ENCODE measurements at places on chromosomes 2 and 18.

- no peak for DNase-seq
Observed at GRCh38 chr2:16303761-16304160, 361.9 kb downstream of the CYRIA start.

DNA sequence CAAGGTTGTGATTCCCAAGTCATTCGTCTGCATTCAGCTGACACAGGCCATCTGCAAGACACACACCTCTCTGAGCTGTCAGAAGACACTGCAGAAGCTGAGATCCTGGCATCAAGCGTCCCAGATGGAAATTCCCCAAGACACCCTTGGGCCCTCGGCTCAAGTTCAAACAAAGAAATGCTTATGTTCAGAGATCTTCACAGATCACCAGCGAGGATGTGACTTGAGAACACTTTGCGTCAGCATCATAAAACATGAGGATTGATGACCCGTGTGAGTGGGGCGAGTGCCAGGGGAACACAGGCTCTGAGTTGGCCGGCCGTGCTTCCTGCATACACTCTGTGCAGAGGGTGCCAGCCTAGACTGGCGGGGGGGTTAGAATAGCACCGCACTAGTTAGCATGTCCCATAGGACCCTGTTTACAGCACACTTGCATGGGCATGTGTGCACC lies 36.8 kb downstream of the KCNIP3 start:
- peak; percentile 91 for DNase-seq

DNA sequence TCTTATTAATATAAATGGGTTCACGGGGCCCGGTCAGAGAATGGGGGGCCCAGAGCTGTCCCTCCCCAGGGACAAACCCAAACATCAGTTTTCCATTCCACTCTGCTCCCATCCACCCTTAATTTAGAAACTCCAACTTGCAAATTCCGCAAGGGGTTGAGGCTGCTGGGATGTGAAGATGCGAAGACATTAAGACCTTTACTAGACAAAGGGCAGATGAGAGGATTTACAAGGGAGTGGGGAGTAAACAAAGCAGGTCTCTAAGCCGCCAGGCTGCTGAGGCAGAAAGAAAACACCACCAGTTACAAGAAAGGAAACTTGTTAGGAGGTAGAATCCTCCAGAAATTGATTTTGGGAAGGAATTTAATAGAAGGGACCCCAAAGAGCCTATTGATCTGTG lies 33.1 kb downstream of the MARCO start:
- no peak for DNase-seq

GRCh38 chr2:101675512-101675911 lies 22.0 kb upstream of the MAP4K4 start:
- DNase-seq = no peak

GRCh38 chr2:71710367-71711132 lies 257.2 kb downstream of the DYSF start:
- no peak for DNase-seq

DNA sequence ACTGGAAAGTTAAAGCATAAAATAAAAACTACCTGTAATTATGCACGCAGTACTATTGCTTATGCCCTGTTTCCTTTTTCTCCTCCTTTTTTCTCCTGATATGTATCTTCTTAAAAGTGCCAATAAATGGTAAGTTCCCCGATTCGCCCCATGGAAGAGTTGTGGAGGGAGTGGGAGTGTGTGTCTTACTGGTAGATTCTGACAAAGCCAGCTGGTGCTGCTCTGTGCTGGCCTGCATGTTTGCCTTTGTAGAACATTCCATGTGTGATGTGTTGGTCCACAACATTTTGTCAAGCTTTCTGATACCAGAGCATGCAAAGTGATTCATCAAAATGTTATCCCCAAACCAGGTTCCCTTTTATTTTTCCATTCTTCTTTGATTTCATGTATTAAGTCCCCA lies 356.9 kb upstream of the RAB12 start:
- peak; percentile 7 for DNase-seq

- DNase-seq = no peak
Observed at GRCh38 chr18:12242658-12243260, 11.4 kb upstream of the CIDEA start.

DNA sequence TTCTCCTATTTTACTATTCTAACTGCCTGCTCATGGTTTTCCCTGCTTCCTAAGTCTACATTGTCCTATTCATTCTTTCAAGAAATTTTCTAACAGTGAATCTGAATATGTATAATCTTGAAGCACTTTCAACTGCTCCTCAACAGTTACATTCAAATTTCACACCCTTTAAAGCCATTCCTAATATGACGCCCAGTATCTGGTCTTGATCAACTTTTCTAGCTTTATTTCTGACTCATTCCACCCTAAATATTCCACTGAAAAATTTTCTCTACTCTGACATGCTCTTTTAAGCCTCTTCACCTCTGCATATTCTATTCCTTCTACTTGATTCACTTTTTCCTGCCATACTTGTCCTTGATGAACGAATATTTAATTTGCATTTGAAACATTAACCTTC lies 1893.9 kb upstream of the PIK3C3 start:
- no peak for DNase-seq

DNA sequence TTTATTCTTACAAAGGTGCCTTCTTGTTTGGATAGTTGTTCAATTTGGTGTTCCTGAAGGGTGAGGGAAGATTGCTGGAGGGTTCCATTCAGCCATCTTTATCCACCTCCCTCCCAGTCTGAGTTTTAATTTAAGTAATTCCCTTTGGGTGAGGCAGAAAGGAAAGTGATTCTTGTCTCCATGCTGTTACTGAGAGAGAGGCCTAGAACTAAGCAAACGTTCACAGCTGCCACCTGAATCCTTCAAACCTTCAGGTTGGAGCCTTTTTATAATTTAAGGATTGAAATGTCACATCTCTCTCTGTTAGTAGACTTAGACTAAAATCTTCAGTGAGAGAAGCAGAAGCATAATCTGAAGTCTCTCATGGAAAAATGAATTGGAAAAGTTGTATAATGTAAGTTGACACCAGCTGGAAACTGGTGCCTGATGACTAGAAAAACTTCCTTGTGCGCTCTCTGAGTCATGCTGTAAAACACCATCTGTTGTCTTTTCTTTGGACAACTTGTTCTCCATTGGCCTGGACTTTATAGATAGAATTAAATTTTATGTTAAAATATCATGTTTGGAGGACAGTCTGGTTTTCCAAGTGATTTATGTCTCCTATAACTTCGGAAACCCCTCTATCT lies 14.6 kb downstream of the STRADB start:
- peak; percentile 66 for DNase-seq

DNA sequence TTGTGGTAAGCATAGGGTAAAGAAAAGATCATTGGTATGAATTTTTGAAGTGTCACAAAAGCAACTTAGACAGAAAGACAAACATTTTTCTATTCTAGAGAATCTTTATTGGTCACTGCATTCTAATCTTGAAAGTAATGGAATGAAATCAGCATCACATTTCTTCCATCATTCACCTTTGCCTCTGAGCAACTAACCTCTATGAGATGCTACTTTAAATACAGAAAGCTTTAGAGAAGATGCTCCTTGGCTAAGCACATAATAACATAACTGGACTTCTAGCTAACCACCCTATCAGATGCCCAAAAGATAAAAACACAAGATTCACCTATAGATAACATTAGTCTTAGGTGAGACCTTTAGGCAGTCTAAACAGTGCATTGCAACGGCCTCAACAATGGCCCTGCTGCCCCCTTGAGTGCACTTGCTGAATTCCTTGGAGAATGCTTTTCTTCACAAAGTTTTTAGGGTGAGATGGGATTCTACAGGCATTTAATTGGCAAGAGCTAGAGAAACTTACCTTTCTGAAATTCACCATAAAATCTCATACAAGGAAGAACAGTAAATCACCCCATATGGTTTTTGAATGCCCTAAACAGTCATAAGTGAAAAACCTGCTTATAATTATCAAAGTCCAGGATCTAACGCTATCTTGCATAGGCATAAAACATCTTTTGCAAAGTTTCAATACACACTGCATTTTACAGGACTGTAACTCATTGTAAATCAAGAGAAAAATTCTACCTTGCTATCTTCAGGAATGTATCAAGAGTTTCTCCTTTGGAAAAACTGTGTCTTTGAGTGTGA lies 791.3 kb upstream of the CHAC2 start:
- peak; percentile 28 for DNase-seq

GRCh38 chr2:240570531-240571313 lies 2.4 kb downstream of the RNPEPL1 start:
- no peak for DNase-seq

DNA sequence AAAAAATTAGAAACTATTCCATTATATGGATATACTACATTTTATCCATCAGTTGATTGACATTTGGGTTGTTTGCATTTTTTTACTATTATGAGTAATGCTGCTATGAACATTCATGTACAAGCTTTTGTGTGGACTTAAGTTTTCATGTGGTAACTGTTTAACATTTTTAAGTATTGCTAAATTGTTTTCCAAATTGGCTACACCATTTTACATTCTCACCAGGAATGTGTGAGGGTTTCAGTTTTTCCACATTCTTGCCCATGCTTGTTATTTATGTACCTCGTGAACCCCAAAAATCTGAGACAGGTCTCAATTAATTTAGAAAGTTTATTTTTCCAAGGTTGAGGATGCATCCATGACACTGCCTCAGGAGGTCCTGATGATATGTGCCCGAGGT lies 3.1 kb upstream of the TXNL4A start:
- no peak for DNase-seq

DNA sequence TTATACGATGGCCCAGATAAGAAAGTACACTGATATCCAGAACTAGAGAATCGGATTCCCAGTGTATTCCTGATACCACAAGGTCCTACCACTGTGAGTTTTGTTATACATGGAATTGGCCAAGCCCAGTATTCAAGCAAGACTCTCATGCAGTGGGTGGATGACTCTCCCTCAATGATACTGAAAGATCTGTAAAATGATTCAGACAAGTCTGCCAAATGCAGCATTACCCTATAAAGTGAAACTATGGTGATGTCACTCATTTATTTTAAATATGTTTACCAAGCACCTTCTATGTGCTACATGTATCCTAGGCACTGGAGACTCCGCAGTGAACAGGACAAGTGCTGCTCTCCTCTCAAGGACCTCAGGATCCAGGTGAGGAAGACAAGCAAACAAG lies 22.6 kb downstream of the MYO5B start:
- no peak for DNase-seq

DNA sequence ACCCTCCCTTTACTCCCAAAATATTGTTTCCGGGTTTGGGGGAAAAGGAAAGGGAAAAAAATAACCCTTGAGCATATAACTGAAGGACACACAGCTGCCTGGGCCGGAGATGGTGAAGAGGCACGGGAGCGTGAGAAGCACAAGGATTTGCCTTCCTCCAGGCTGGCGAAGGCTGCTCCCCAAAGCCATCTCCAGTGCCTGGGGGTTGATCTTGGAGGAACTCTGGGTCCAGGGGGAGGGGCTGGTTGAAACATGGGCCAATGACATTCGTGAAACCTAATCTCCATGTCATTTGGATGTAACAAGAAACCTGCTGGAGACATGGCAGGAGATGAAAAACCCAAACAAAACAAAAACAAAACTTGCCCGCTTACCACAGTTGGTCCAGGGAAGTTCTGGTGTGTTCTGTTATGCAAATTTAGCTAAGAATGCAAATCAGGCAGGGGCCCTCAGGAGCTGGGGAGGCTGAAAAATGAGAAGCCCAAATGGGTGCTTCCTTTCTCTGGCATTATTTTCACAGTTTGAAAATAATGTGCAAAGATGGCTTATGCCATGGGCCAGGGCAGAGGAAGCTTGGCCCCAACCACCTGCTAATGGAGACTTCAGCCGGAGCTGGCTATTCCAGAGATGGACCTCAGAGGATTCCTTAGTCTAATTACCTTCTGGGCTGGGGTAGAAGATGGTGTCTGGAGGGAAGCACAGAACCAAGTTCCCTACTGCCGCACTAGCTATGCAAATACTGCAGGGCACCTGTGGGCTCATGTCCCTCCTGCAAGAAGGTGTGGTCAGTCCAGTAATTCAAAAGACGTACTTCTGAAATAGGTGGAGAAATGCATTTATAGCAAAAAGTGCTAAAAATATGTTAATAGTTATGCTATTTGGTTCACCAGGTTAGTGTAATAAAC lies 180.9 kb downstream of the BCL2 start:
- no peak for DNase-seq

DNA sequence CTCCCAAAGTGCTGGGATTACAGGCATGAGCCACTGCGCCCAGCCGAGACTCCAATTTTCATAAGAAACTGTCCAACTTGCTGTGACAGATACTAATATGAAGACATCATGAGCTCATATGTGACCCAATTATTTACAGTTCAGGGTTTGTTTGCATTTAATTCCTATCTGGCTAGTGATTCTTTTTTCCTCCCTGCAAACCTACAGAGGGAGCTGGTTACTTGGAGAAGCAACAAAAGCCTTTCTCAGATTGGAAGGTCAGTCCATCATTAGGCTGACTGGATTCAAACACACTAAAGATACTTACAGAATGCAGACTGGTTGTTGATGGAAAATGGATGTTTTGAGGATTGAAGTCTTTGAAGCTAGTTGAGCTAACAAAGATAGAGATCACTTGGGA lies 176.4 kb downstream of the ANKRD44 start:
- DNase-seq = no peak

GRCh38 chr2:191289049-191289448 lies 43.8 kb downstream of the MYO1B start:
- DNase-seq = no peak

- DNase-seq = no peak
Observed at GRCh38 chr2:239374896-239375277, 25.9 kb downstream of the HDAC4 start.

- DNase-seq = no peak
Observed at GRCh38 chr2:240953426-240954410, 44.7 kb upstream of the SNED1 start.

GRCh38 chr2:221289389-221289788 lies 282.7 kb downstream of the EPHA4 start:
- peak; percentile 66 for DNase-seq

DNA sequence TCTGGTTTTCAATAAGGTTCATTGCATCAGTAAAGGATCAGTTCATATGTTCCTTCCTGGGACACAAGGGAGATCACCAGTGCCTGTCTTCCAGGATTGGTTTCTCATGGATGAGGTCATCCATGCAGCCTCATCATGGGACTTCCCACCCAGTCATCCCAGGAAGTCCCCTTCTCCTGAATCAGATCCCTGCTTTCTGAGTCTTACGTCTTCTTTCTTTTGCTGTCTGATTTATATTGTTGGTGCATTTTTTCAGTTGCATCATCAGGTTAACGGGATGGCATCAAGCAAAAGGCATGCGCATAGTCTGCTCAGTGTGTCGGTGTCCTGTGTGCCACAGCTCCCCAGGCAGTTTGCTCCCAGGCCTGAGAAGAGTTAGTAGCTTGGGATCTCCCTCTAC lies 105.9 kb downstream of the SOX11 start:
- DNase-seq = peak; percentile 71

DNA sequence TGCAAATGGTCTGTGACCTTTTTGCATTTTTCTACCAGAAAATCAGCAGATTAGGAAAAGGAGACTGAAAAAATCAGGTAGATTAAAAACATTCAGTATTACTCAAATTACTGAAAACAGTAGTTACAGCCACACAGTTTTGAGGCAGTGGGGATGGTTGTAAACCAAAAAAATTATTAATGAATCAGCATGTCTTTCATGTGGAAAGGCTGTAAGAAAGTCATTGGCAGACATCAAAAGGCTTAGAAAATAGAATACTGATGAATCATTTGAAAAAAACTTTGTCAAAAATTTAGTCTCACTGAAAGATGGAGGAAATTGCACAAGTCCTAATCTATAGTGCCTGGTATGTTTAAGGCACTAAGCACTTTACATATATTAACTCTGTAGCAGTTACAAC lies 133.9 kb upstream of the GCFC2 start:
- DNase-seq = peak; percentile 24

GRCh38 chr2:71699428-71699827 lies 246.1 kb downstream of the DYSF start:
- no peak for DNase-seq

All from fibroblast of upper back skin (primary cell).